RPMI7951 (cell line): ENCODE measurements at places on chromosomes 2 and 18.

DNA sequence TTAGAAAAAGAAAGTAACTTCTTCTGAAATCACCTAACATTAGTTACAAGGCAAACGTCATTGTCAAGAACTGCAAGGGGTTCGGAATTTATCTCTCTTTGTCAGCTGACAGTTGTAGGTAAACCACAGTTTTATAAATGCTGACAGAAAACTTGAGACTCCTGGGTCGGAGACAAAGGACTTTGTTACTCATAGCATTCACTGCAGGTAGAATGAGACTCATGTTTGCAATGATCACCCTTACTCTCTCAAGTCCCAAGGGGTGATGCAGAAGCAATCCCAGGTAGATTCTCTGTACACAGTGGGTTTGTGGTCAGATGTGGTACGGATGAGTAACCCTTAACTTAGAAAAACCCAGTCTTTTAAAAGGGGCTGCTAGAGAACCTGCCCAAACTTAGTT is 757.8 kb downstream of the TRIB2 start:
- no peak for DNase-seq

- DNase-seq, result peak; percentile 69
These were observed 24.7 kb downstream of the CLUL1 start for GRCh38 chr18:621291-622043.

- no peak for DNase-seq
These were observed 267.2 kb downstream of the EPHA4 start for GRCh38 chr2:221304916-221305315.

- no peak for DNase-seq
These were observed 138.0 kb upstream of the ASB18 start for GRCh38 chr2:236402033-236402790.

DNA sequence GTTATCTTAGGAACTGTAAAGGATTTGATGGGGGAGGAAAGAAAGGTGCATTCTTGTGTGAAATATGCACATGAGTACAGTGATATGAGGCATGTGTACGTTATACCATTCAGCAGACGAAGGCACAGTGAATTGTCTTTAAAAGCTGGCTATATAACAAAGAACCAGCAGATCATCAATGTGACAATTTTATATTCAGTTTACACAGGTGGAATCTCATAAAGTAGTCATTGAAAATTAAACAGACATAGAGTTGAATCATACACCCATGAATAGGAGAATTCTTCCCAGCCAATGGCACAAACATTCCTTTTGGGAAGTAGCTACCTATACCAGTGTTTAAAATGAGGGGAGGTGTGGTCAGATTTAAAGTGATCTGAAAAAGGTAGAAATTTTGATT is 470.3 kb downstream of the DSC3 start:
- no peak for DNase-seq

DNA sequence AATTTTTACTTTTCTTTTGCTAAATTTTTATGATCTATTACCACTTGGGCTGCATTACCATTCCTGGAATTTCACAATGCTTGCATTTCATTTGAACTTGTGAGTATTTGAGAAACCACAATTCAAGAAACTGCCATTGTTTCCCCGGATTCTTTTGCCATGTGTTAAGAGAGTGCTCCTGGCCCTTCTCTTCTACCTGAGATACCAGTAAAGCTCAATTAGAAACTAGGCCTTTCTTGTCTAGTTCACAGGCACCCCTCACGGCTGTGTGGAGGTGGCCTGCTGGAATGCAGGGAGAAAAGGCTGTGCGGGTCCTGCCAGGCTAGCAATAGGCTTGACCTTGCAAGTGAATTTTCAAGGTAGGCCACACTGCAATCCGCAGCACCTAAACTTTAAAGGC is 40.8 kb downstream of the ZEB2 start:
- DNase-seq, result peak; percentile 10

DNA sequence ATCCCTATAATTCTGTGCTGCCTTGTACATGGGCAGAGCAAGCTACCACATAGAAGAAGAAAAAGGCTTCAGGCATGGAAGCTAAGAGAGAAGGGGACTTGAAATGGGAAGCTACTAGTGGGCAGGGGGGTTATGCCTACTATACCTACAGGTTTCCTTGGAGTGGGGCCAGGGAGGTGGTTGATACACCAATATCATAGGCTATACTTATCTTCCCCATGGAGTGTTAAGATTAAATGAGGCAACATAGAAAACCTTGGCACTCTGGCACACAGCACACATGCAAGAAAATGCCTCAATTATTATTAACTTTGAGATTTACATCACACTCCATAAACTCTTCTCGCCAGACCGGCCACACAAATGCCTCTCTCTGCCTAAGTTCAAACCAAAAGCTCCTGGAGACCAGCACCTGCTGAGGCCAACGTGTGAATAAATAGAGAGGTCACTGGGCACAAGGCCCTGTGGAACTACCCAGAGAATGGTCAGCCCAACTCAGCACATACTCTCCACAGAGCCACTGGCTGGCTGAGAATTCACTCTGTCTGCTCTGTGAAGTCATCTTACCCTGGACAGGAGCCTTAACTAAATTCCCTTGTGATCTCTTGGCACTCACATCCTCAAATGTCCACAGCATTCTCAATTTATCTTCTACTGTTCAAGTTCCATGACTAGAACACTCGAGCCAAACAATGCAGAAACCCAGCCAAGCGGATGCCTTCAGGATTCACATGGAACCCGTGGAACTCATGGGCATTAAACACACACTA is 498.7 kb downstream of the BCL11A start:
- no peak for DNase-seq

DNA sequence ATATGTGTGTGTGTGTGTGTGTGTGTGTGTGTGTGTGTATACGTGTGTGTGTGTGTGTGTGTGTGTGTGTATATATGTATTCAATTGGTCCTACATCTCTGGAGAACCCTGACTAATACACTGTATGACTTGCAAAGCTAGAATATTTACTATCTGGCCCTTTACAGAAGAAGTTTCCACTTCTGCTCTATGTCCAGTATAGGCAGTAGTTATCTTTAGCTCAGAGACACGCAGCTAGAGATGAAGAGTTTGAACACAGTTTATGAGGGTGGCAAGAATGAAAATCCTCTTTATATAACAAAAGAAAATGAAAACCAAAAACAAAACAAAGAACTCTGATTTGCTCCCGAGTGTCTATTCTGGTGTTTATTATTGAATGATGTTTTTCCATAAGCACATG is 201.2 kb downstream of the ASB1 start:
- no peak for DNase-seq

GRCh38 chr2:241358470-241358869 is 2.4 kb downstream of the FARP2 start:
- peak; percentile 28 for DNase-seq

- DNase-seq, result peak; percentile 54
These were observed 57.8 kb upstream of the NEUROD1 start for GRCh38 chr2:181738074-181738473.

DNA sequence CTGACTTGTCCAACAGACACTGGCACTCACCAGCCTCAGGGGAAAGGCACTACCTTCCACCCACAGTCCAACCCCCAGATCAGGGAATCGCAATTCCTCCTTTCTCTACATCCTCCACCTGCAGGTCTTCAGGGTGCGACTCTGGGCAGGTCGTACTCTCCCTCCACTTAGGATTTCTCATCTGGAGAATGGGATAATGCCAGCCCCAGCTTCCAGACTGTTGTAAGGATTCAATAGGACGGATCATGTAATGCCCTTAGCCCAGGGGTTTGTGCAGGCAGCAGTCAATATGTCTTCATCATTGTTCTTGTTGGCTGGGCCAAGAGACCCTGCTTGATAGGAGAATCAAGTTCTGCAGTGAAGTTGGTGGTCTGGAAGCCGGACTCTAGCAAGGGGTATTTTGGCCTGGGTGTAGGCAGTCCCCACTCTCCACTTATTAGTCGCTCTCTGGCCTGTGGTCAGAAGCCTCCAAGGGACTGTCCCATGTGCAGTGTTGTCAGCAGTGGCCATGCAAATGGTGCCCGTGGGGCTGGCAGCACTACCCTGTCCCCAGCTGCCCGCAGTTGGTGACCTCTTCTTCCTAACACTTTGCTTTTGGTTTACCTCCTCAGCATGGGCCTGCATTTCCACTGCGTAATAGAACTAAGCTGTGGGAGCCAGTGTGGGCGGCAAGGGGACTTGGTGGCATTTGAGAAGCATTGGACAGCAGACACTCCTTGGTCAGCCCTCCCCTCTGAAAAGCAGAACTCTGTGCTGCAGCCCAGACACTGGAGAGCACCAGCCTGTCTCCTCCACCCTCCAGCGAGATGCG is 172.4 kb upstream of the HS6ST1 start:
- DNase-seq, result no peak

- DNase-seq, result no peak
These were observed 676.1 kb upstream of the GYPC start for GRCh38 chr2:125979886-125980285.

DNA sequence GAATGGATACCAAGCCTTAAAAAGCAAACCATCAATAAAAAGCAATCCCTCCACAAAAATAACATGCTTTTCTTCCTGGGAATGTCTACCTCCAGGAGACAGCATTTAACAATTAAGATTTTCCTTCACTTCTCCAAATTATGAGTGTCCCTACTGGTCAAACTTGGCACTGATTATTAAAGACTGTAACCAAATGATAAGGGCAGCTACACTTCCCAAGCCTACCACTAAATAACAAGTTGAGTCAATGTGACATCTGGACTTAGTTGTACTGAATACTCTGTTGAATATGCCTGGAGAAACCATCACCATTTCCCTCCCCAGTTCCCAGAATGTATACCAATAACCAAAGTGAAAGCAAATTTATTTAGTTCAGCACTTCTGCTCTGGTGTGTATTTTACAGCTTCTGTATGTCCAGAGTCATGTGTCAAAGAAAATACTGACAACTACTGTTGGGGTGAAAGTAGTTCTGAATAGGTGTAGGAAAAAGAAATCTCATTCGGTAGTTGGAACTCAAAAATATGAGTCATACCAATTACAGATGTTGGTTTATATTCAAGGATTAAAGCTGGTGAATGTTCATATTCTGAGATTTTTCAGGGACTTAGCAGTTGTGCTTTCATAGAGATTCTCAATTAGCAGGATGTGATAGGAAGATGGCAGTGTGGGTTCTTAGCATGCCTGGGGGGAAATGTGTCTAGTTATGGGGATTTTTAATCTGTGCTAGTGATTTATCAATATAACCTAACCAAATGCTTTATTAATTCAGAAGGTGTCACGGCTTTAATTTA is 1291.6 kb upstream of the GYPC start:
- DNase-seq, result no peak
